ENCODE measurements at places on chromosomes 1 and 21.

DNA sequence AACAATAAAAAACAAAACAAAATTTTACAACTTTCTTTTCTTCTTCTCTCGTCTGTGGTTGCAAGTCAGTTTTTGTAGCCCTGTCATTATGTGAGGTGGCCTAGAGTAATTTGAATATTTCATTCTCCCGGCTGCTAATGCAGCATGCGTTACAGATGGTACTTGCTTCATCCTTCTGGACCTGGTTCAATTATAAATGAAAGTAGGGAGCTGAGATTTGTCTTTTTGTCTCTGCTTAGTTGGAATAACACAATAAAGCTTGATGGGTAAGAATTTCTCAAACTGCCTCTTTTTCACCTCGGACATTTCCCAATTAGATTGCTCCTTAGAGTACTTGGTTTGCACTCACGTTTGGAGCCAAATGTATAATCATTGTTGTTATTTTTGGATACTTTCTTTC lies 201.6 kb downstream of the PBX1 start:
- DNase-seq: no peak

GRCh38 chr1:110235181-110235833 lies 25.2 kb downstream of the KCNC4 start:
- DNase-seq: no peak

- no peak for DNase-seq
These were observed 198.8 kb downstream of the FCRL5 start for GRCh38 chr1:157353546-157353945.

- DNase-seq: no peak
These were observed 229.5 kb upstream of the VAMP3 start for GRCh38 chr1:7541629-7542028.

DNA sequence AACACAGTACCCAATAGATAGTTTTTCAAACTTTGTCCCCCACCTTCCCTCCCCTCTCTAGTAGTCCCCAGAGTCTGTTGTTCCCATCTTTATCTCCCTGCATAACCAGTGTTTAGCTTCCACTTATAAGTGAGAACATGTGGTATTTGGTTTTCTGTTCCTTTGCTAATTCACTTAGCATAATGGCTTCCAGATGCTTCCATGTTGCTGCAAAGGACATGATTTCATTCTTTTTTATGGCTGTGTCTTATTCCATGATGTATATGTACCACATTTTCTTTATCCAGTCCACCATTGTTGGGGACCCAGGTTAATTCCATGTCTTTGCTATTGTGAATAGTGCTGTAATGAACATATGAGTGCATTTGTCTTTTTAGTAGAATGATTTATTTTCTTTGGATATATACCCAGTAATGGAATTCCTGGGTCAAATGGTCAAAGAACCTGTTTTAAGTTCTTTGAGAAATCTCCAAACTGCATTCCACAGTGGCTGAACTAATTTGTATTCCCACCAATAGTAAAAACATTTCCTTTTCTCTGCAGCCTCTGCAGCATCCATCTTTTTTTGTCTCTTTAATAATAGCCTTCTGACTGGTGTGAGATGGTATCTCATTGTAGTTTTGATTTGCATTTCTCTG lies 126.0 kb downstream of the AK5 start:
- DNase-seq: peak; percentile 54

DNA sequence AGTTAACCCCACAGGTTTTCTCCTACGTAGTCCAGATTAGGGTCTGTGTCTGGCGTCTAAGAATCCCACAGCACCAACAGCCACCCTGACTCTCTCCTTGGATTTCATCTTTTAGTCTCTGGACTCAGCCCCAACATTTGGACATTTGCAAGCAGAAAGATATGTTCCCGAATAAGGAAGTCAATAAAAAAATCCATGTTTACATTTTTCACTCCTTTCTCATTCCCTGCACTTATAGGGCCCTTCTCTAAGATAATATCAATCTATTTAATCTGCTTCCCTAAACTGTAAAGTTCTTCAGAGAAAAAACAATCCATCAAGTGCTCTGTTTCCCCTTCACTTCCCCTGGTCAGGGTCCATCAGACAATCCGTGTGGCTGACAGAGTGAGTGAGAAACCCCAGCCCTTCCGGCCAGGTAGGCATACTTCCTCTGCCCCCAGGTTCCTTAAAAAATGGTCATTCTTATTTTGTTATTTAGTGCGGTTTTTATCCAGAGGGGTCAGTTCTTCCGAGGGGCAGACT lies 105.9 kb upstream of the CDC42BPA start:
- peak; percentile 20 for DNase-seq

- DNase-seq: no peak
These were observed at the start of gene MAB21L3 for GRCh38 chr1:116110567-116111523. MAB21L3 (plus strand) TSS chr1:116111399; CDS start chr1:116112616, 1,217 bp downstream.

GRCh38 chr1:219066098-219066497 lies 107.6 kb upstream of the LYPLAL1 start:
- DNase-seq: no peak

DNA sequence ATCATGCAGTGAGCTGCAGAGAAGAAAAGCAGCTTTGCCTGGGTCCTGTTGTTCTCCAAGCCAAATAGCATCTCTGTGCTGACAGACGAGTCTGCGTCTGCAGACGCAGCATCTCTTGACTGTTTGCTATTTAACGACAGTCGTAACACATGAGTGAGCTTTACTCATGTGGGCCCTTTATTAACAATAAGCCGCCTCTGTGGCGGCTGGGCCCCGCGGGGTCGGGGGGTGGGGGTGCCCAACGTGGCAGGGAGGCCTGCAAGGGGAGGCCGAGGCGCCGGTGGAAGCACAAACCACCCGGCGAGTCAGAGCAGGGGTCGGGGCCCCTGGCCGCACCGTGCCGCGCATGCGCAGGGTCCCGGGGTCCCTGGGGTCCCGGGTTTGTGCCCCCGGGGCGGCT lies 435.1 kb downstream of the KIF26B start:
- no peak for DNase-seq

GRCh38 chr1:212485913-212486618 lies 53.3 kb downstream of the NENF start:
- DNase-seq: peak; percentile 88

GRCh38 chr1:227774051-227774731 lies 39.0 kb downstream of the SNAP47 start:
- no peak for DNase-seq

GRCh38 chr1:193489191-193489590 lies 302.8 kb upstream of the B3GALT2 start:
- DNase-seq: no peak

DNA sequence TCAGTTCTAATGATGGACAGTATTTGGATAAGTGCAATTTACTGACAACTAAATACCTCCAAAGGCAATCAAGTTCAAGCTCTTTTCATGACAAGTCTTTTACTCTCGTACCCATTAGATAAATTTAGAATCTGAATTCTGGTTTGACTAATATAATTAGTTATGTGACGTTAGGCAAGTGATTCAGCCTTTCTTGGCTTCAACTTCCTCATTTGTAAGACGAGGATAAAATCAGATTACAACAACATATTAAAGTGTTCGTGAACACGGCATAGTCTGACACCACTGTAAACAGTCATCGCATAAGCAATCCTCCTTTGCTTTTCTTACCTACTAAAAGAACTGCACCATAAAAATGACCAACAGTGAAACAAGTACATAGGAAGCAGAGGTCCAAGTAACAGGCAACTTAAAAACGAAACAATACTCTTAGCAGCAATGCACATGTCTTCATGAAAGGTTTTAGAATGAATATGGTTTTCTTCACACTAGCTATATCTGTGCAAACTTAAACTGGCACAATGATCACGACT lies 25.7 kb downstream of the COA6 start:
- DNase-seq: peak; percentile 35

- no peak for DNase-seq
These were observed 116.0 kb downstream of the CASZ1 start for GRCh38 chr1:10680487-10680886.

GRCh38 chr1:214208460-214208859 lies 72.5 kb upstream of the SMYD2 start:
- DNase-seq: no peak

GRCh38 chr1:9438431-9439073 lies 100.7 kb upstream of the SLC25A33 start:
- peak; percentile 76 for DNase-seq

DNA sequence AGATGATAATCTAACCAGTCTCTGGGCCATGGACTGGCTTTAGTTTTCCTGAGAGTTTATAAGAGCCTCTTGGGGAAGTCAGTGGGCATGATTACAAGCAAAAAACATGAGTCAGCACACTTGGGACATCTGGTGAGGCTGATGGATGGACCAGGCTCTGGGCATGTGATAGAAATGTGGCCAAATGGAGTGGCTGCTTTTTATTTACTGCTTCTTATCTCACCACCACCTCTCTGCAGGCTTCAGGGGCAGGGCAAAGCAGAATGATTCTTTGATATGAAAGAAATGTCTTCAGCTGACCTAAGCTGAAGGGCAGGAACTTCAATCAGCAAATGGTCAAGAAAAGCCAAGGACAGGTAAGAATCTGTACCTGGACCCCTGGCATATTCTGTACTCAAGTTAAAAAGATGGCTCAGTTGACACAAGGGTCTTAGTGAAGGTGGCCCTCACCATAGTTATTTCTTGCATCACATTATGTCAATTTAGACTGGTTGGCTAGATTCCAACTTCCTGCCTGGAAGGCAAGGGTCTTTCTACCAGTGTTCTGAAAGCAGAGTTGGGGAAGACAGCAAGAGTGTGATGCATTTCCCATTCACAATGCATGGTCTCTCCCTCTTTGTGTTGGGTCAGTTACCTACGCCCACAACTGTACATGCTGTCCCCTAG lies 162.8 kb downstream of the FASLG start:
- DNase-seq: peak; percentile 59

DNA sequence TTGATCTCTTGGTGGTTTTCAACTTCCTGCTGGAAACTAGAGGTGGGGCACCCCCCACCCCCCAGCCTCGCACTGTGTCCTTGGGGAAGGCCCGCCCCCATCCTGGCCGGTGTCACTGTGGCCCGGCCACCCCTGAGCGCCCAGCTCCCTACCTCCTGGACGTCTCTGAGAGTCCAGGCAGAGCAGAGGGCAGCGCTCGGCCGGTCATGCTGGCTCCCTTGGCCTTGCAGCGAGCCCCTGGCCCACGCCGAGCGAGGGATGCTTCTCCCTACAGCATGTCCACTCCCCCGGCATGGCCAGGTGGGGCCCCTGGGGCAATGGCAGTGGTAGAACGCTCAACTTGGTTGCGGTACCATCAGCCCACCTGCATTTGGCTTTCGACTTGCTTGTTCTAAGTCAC lies 28.7 kb upstream of the TRAPPC10 start:
- no peak for DNase-seq

DNA sequence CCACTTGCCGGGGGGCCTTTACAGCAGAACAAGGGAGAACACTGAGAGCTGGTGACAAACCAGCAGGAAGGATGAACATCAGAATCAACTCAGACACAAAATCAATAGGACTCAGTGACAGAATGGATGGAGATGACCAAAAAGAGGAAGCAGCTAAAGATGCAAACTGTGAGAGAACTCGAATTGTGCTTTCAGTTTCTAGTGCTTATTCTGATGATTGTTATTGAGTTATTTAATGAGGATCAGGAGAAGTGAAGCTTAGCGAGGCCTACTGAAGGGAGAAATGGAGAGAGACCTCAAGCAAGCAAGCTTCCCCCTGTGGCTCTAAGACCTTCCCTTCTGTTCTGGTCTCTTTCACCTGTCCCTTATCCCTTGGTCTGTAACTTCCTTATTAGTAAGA lies 30.3 kb upstream of the TMEM125 start:
- no peak for DNase-seq

- DNase-seq: no peak
These were observed 141.2 kb downstream of the SLC44A5 start for GRCh38 chr1:75469586-75470173.

DNA sequence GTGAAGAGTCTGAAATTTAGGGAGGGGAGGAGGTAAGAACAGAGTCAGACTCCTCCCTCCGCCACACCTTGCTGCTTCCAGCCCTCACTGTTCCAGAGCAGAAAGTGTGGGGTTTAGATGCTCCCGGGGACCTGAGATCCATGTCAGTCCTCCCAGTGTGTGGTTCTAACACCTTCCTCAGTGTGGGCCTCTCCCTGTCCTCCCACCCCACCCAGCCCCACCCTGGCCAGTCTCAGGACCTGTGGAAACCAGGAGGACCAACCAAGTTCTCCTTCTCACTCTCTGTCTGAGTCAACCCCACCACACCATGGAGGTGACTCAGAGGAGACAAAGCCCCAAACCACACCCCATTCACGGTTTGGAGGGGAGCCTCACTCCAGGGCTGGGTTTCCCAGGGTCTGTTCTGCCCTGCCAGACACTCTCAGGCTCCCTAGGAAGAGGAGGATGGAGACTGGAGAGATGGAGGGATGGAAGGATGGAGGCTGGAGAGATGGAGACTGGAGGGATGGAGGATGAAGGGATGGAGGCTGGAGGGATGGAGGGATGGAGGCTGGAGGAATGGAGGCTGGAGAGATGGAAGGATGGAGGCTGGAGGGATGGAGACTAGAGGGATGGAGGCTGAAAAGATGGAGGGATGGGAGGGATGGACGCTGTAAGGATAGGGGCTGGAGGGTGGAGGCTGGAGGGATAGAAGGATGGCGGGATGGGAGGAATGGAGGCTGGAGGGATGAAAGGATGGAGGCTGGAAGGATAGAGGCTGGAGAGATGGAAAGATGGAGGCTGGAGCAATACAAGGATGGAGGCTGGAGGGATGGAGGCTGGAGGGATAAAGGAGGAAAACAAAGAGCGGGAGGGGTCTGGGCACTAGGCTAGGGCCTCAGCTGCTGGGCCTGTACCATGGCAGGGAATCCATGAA lies 100.9 kb upstream of the RUNX3 start:
- peak; percentile 75 for DNase-seq

GRCh38 chr1:114345930-114346479 lies 165.0 kb downstream of the TRIM33 start:
- DNase-seq: no peak

- no peak for DNase-seq
These were observed 53.7 kb upstream of the CACYBP start for GRCh38 chr1:174946031-174946430.

GRCh38 chr1:1430992-1431844 lies 4.3 kb upstream of the VWA1 start:
- no peak for DNase-seq

GRCh38 chr1:74357756-74358155 lies 122.6 kb downstream of the TNNI3K start:
- DNase-seq: no peak

DNA sequence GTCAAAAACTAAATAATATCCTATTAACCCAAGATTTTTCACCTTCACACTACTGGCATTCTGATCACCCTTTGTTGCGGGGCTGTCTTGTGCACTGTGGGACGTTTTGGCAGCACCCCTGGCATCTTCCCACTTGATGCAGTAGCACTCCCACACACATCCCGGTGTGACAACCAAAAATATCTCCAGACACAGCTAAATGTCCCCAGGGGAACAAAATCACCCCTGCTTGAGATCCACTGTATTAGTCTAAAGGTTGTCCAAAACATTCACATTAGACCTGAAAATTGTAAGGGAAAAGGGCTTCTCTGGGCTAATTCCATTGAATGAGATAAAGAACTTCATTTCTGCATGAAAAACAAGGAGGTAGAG lies 37.8 kb downstream of the PLEKHO1 start:
- DNase-seq: no peak

GRCh38 chr1:75836528-75837100 lies 39.9 kb downstream of the MSH4 start:
- no peak for DNase-seq

GRCh38 chr1:204991342-204991844 lies 51.6 kb upstream of the CNTN2 start:
- no peak for DNase-seq
